ENCODE measurements at places on chromosomes 11 and 22.
A peak's percentile ranks its signal among the peaks of the same experiment; 100 is the strongest.

- DNase-seq, result no peak
Measured at GRCh38 chr22:48310740-48311139, 1516.9 kb downstream of the BRD1 start.

- DNase-seq, result no peak
Measured at GRCh38 chr22:41175546-41175945, 29.6 kb upstream of the L3MBTL2 start.

GRCh38 chr22:30932661-30933060 lies 35.9 kb downstream of the MORC2 start:
- no peak for DNase-seq

DNA sequence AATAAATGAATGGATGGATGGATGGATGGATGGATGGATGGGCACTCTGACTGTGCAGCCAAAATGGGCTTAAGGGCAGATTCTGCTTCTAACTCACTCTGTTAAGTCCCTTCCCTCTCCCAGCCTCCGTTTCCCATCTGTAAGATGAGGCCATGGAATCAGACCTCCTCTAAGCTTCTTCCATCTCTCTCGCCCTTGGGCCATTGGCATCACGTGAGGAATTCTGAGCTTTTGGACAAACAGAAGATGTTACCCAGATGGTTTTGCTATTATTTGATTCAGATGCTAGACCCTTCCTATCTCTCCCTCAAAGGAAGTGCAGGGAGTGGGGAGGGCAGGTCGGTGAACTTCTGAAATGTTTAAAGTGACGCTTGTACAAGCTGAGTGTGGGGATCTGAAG lies 4.0 kb upstream of the CYTH4 start:
- DNase-seq, result no peak

GRCh38 chr11:128235426-128235825 lies 351.9 kb downstream of the ETS1 start:
- no peak for DNase-seq

GRCh38 chr11:68460741-68461574 lies at the start of gene PPP6R3:
PPP6R3 (plus strand) TSS chr11:68460752; CDS start chr11:68537665, 76,913 bp downstream.
- peak; percentile 43 for DNase-seq

DNA sequence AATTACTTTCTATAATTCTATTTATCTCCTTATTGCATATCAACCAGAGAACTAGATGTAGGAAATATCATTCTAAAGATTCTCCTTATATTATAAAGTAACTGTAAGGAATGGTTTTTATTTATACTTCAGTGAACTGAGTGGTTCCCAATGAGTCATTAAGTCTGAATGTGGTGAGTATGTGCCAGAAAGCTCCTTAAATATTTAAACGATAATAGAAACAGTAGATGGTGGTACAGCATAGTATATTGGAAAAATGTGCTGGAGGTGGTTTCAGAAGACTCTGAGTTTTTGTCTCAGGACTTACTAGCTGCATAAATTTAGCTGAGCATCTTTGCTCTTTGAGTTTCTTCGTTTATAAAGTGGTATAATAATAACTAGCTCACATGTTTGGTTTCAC lies 653.5 kb downstream of the FAM181B start:
- DNase-seq, result no peak

GRCh38 chr11:119446434-119446833 lies 23.5 kb upstream of the THY1 start:
- DNase-seq, result no peak

- DNase-seq, result peak; percentile 36
Measured at GRCh38 chr11:69213316-69213715, 57.6 kb downstream of the SMIM38 start.

DNA sequence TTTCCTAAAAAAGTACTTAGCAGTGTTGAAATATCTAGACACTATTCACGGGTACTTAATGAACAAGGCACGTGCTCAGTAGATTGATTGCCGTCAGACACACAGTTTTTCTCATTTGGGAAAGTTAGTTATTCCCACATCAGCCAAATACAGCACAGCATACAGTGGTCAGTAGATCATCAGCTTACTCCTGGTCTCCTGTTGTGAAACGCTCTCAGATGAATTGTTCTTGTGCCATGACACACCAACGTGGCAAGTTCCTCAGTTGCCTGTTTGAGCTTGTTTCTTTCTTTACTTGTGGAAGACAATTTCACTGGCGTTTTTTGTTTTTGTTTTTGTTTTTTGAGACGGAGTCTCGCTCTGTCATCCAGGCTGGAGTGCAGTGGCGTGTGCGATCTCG lies 8.6 kb downstream of the TAB1 start:
- DNase-seq, result no peak

DNA sequence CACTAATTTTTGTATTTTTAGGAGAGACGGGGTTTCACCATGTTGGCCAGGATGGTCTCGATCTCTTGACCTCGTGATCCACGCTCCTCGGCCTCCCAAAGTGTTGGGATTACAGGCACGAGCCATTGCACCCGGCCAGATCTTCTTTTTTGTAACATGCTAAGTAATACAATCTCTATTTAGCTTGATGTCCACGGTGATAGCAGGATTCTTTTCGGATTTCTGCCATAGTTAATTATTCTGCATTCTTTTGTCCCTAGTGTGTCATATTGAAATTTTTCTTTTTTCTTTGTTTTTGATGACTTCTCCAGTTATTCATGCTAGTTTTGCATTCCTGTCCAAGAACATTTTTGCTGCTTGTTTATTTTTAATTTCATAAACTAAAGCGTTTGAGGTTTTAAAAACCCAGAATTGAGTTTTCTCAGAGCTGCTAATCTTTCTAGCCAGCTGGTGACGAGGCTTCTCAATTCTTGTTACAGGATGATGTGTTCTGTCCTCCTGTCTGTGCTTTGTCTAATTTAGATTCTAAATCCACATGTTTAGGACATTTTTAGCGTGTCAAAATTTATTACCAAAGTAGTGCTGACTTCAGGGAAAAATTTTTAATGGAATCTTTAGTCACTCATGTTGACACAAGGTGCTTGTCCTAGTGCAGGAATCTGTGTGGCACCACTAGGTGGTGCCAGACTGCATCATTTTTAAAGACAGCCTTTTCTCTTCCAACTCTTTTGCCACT lies 21.8 kb downstream of the NF2 start:
- no peak for DNase-seq
